ENCODE measurements at places on chromosomes 3 and 15.

- DNase-seq: no peak
These were observed 40.9 kb downstream of the SNX4 start for GRCh38 chr3:125479091-125479490.

- no peak for DNase-seq
These were observed 43.7 kb upstream of the ZBTB20 start for GRCh38 chr3:115190747-115191146.

- no peak for DNase-seq
These were observed 6.1 kb upstream of the JMJD7 start for GRCh38 chr15:41821831-41822230.

GRCh38 chr15:99669250-99669649, 64.0 kb downstream of the LYSMD4 start:
- DNase-seq: no peak

DNA sequence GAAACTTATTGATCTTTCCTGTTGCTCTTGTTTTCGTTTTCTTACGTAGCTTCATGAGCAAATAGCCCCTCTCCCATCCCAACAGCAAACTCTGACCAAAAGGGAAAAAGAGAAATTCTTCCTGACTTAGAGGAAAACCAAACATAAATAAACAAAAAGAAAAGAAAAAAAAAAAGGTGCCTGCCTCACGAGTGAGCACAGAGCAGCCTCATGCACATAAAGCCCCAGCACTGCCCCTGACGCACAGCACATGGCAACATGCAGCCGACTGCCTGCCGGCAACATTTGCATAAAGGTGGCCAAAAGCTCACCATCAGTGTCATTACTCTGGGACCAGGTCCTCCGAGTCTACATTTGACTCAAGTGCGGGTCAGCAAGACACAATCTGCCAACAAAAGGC, 6.4 kb downstream of the POC1A start:
- no peak for DNase-seq

DNA sequence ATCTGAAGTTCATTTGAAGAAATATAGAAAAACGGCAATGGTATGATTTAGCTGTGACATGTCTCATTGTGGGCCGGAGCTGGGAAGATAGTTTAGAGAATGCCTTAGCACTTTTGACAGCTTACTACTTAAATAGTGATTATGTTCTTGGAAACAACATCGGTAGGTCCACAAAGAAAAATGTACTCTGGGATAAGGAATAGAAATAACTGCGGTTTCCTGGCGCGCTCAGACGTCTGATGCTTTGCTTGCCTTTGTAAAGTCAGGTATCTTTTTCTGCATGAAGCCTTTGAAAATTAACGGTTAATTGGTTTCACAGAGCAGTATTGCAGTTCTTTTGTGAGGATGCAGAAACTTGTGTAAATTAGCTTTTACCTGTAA, 1.4 kb downstream of the USP3 start:
- DNase-seq: no peak

Data from HAP-1 (cell line).